ENCODE measurements at places on chromosomes 2 and 18.

- DNase-seq = no peak
These were observed 74.1 kb upstream of the MAP4K3 start for GRCh38 chr2:39511219-39511604.

- DNase-seq = no peak
These were observed 36.0 kb downstream of the NTSR2 start for GRCh38 chr2:11633923-11634478.

GRCh38 chr2:203743441-203743981 is 37.1 kb downstream of the CD28 start:
- no peak for DNase-seq

- DNase-seq = no peak
These were observed 2.3 kb downstream of the CYRIA start for GRCh38 chr2:16663121-16663905.

- DNase-seq = no peak
These were observed 93.0 kb upstream of the ID2 start for GRCh38 chr2:8588831-8589191.

DNA sequence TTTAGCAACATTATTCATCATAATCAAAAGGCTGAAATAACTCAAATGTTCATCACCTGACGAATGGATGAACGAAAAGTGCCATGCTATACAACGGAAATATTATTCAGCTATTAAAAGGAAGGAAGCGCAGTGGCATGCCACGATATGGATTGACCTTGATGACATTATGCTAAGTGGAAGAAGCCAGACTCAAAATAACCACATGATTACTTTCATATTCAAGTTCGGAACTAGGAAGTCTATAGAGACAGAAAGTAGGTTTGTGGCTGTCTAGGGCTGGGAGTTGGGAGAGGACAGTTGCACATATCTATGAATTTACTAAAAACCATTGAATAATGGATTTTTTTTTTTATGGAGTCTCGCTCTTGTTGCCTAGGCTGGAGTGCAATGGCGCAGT is 13.4 kb upstream of the PDIA6 start:
- DNase-seq = no peak

- no peak for DNase-seq
These were observed 489 bp downstream of the TRMT61B start for GRCh38 chr2:28869494-28870145.

DNA sequence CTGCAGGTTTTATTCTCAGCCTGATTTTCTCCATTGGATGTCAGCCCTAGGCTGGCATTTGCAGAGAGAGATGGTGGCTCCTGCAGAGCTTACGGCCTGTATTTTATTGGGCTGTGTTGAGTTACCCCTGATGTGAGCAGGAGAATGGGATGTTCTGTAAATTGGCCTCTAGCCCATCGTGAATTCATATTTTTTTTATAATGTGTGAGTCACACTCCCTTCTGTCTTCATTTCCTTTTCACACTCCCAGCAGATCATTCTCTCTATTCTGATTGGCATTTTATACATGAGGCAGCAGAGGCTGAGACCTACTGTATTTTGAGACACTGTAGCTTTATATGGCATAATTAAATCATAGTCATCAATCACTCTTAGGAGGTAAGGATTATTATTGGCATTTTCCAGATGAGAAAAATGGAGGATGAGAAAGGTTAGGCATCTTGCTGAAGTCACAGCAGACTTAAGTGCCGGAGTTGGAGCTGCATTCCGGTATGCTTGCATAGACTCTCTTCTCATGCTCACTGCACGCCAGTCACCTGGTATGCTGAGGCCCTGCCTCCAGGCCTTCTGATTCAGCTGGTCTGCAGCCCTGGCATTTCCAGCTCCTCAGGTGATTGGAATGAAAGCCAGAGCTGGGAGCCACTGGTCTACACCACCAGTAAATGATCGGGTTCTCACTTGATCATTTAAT is 142.4 kb downstream of the NEDD4L start:
- DNase-seq = no peak

DNA sequence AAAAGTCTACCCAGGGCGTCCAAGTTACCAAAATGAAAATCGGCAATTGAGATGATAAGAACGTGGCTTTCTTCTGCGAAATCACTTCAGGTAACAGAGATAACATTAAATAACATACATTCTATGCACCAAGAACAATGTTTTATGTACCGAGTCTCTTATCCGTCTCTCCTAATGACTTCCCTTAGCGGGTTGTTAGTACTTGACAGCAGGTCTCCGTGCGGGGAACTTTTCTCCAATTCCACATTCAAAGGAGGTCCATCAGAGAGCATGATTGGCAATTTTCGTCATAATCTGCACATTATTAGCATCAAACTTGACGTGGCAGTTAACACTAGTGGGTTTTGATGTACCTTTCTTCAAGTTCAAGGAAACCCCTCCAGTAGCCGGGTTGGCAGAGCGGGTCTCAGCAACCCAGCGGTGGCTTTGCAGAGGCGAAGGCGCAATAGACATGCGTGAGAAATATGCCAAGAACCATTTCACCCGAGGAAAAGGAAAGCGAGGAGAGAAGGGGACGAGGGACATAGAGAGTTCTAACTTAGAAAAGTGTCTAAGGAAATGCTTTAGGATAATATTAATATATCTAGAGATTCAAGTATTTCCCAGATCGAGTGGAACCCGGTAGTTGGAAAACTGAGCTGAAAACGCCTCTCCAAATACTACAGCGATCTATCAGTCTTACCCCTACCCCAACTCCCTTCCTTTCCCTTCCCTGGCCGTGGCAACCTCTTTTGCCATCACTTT is 5.0 kb downstream of the EVX2 start:
- DNase-seq = no peak

- DNase-seq = no peak
These were observed 7.3 kb upstream of the AMMECR1L start for GRCh38 chr2:127893033-127893432.

DNA sequence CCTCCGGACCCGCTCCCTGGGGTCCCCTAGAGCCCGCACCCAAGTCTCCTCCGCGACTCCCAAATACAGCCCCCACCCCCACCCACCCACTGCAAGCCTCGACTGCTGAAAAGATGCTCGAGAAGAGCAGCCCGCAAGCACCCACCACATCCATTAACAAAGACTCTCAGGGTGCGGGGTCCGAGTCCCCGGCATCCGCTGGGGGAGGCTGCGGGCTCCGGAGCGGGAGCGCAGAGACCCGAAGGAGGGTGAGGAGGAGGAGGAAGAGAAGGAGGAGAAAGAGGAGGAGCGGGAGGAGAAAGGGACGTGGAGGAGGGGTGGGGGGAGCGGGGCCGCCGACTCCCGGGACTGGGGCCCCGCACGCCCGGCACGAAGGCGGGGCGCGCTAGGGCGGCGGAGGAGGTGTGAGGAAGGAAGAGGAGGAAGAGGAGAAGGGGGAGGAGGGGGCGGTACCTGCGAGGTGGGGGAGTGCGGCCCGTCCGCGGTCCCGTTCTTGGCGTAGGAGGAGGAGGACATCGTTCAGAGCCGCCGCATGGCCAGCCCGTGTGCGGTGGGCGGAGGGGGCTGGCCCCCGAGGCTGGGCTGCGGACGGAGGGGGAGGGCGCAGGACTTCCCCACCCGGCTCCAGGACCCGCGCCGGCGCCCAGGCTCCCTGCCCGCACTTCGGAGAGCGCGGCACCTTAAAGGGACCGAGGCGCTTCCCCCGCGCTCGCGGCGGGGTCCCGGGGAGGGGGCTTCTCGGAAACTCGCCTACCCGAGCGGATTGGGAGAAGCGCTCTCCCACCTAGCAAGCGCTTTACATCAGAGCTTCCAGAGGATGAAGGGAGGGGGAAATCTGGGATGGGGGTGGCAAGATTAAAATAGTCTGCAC is at the start of gene CACNB4:
TSS of gene CACNB4 (minus strand) at position 549 of the 871 bp plus-strand sequence.
- DNase-seq = no peak

DNA sequence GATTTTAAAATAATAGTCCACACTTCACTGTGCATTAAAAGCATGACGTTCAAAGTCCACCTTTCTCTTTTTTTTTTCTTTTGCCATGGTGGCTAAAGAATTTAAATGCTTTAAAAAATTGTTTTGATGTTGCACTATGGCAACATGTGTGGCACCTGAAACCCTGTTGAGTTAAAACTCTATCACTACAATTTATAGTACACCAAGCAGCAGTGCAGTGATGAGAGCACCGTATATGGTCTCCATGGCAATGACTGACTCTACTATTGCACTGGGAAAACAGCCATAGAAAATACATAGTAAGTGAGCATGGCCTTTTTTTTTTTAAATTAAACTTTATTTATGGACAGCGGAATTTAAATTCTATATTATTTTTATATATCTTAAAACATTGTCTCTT is 298.8 kb downstream of the FIGN start:
- DNase-seq = no peak

- DNase-seq = no peak
These were observed 1485.4 kb upstream of the CELF4 start for GRCh38 chr18:39051013-39051412.

GRCh38 chr2:191315365-191315752 is 70.2 kb downstream of the MYO1B start:
- no peak for DNase-seq

DNA sequence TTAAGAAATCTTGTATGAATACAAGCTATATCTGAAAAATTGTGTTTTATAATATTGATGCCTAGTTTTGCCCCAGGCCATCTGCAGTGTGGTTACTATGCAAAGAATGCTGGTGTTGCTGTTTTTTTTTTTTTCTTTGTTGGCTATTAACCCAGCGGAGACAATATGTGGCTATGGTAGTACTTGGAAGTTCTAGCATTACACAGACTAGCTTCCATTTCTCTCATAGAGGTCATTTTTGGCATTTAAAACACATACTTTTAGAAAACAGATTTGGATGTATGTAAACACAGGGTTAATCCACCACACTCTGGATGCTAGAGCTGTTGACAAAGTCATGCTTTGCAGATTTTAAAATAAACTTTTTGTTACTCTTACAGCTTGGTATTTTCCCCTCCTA is 209.8 kb downstream of the NEDD4L start:
- no peak for DNase-seq

GRCh38 chr2:102149644-102150455 is 7.3 kb downstream of the IL1R1 start:
- DNase-seq = no peak

GRCh38 chr2:189633392-189633811 is 27.9 kb upstream of the ASNSD1 start:
- no peak for DNase-seq

- no peak for DNase-seq
These were observed 18.3 kb upstream of the CXCR4 start for GRCh38 chr2:136135921-136136906.

DNA sequence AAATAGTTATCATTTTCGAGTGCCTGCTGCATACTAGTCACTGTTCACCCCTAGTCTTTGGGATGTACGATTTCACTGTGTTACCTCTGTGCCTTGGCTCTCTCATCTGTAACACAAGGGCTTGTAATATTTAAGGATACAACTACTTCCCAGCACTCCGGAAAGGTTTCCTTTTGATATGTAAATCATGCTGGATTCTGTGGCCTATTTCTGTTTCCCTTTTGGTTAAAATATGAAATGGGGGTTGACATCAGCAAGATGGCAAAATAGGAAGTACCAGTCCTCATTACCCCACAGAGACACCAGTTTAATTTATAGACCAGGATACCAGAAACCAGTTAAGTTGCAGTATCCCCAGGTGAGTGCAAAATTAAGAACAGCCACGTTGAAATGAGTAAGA is 23.5 kb downstream of the PSMG2 start:
- DNase-seq = no peak

- no peak for DNase-seq
These were observed 528.6 kb upstream of the ID2 start for GRCh38 chr2:8153258-8153718.

- peak; percentile 94 for DNase-seq
These were observed at the start of gene TANK for GRCh38 chr2:161160226-161161073. TANK (plus strand) TSS chr2:161160428; CDS start chr2:161179663, 19,235 bp downstream.

DNA sequence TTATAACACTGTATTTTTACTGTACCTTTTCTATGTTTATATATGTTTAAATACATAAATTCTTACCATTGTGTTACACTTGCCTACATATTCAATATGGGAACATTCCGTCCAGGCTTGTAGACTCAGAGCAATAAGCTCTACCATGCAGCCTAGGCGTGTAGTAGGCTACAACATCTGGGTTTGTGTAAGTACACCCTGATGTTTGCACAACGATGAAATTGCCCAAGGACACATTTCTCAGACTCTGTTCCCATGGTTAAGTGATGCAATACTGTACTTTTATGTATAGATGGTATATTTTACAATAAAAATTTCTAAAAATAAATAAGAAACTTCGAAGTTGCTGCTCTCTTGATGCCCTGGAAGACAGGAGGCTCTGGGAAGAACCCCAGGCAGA is 38.4 kb downstream of the YPEL5 start:
- no peak for DNase-seq

GRCh38 chr18:7164323-7165004 is 46.9 kb upstream of the LAMA1 start:
- no peak for DNase-seq

- no peak for DNase-seq
These were observed 208.4 kb upstream of the CCDC150 start for GRCh38 chr2:196431076-196431475.

GRCh38 chr2:113174376-113174750 is 592 bp downstream of the PSD4 start:
- DNase-seq = no peak

- DNase-seq = no peak
These were observed 68.2 kb downstream of the HS1BP3 start for GRCh38 chr2:20582600-20583221.

DNA sequence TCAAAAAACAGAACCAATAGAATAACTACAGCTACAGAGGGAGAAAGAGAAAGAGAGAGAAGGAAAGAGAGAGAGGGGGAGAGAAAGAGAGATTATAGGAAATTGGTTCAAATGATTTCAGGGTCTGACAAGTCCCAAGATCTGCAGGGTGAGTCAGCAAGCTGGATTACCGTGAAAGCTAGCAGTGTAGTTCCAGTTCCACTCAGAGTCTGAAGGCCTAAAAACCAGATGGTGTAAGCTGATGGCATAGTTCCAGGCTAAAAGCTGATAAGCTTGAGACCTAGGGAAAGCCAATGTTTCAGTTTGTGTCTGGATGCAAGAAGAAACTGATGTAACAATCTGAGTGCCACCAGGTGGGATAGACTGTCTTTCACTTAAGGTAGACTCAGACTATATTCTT is 397.7 kb downstream of the TRIB2 start:
- DNase-seq = no peak

GRCh38 chr2:138699421-138699820 is 80.8 kb downstream of the NXPH2 start:
- no peak for DNase-seq

DNA sequence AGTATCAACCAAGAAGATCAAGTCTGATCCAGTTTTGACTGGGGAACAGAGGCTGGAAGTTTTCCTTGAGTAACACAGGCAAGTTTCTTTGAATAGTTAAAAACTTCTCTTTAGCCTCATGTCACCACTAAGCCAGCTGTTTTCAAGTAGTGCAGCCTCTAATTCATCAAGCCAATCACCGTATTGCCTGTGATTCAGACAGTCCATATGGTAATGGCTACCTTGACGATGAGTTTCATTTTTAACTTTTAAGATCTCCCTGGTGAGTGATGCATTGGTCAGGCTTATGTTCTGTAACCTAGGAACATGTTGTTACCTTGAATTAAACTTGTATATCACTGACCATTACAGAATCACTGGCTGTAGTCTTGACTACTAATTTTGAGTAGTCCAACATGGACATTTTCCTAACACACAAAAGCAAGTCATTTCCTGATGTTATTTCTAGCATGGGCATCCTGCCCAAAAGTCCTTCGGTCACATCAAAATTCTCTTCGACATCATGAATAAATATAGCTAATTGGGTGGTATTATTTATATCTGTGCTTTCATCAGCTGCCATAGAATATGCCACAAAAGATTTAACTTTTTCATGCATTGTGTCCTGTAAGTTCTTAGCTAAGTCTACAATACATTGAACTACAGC is 238.8 kb upstream of the GCFC2 start:
- no peak for DNase-seq

GRCh38 chr2:193331676-193332075 is 1136.9 kb upstream of the TMEFF2 start:
- no peak for DNase-seq

GRCh38 chr18:24983566-24984139 is 368.3 kb downstream of the ZNF521 start:
- DNase-seq = no peak

Measured in Peyer's patch (tissue), 4 donors.